ENCODE measurements at places on chromosomes 11 and 22. TPM values are rescaled to one million over a fixed set of nuclear protein-coding genes. Genes with fewer than 3 reads are reported as not detected.

CNGA4 gene
- not detected for total RNA-seq

IRAG1 gene
- 1.6 TPM for total RNA-seq

NPAT gene
- 12.2 TPM for total RNA-seq

KDELR3 gene
- 5.6 TPM for total RNA-seq

CD59 gene
- 194 TPM for total RNA-seq

MS4A12 gene
- total RNA-seq: not detected

SHANK3 gene
- 15.5 TPM for total RNA-seq

SLC22A9 gene
- 0.66 TPM for total RNA-seq

GNG3 gene
- not detected for total RNA-seq

THY1 gene
- 6.9 TPM for total RNA-seq

MN1 gene
- 1.0 TPM for total RNA-seq

- no peak for DNase-seq
Observed at GRCh38 chr22:25546751-25547150, 17.7 kb upstream of the GRK3 start.

- no peak for DNase-seq
Observed at GRCh38 chr22:39469326-39469680, 12.5 kb downstream of the MGAT3 start.

DNA sequence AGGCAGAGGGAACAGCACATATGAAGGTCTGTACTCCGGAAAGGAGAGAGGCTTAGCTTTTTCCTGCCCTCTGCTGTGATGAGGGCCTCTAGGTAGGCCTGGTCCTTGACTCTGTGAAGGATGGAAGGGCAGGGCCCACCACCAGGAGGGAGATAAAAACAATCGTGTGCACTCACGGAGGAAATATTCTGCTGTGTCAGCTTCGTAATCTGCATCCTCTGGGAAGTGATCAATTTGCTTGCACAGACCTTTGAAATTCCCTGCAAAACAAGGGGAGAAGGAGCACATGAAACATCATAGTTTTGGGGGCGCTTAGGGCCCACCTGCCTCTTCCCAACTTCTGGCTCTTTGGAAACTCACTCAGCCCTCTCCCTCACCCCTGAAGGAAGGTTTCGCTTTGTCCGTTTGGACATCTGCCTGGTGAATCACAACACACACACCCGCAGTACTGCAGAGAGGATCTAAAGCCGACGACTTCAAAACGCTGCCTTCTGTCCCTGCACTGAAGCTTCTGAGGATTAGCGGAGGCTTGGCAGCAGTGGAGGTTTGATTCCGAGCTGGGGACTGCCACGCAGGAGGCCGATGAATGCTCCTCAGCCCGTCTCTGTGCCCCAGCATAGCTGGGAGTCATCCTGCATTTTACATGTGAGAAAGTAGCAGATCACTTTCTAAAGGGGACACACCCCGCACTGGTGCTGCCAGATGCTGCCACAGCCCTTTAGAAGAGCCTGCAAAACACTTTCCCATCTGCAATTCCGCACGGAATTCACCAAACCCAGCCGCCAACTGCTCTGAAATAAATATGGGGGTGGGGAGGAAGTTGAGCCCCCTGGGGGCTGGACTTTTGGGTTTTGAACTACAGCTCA, 58.6 kb upstream of the EIF3D start:
- DNase-seq: no peak

DNA sequence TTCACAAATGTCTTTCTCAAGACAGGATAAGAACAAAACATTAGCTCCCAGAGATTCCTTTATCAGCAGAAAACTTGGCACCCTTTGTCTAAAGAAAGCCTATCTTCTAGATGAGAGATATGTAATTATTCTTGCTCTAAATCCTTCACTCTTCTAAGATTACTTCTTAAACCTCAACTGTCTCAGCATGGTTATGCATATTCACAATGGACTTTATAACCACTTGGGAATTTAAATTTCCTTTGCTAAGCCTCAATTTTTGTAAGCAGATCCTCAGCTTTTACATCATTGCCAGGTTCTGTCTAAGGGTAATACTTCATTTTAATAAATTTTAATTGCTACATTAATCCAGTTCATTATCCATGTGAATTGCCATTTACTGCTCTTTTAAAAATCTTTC, 433.6 kb upstream of the DDI1 start:
- DNase-seq: no peak

- DNase-seq: no peak
Observed at GRCh38 chr22:31881200-31881599, 63.1 kb upstream of the YWHAH start.

DNA sequence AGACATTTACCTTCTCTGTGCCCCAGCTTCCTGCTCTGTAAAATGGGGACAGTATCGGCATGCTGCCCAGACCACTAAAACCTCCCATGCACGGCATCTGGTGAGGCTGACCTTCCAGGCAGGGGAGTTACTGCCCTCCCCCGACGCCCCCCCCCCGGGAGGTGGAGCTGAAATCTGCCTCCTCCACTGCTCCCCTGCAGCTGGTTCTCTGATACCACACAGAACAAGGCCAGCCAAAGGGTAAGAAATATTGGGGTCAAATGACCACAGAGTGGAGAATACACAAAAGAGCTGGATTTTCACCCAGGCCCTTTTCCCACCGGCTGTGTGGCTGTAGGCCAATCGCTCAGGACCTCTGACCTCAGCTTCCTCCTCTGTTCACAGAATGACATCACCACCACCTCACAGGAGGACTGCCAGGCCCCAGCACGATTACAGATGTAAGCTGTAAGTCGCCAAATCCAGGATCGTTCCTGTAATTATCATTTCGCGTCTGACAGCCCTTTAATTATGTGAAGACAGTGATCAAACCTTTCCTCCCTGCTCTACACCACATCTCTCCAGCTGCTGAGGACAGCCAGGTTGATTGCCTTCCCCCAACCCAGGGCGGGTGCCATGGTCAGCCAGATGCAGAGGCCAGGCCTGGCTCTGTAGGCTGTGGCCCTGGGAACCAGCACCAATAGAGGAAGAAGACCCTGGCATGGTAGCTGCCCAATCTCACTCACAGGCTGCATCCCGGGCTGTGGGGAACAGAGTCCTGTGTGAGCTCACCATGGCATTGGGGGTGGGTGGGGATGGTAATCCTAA, 35.7 kb upstream of the KLHL35 start:
- peak; percentile 34 for DNase-seq

DNA sequence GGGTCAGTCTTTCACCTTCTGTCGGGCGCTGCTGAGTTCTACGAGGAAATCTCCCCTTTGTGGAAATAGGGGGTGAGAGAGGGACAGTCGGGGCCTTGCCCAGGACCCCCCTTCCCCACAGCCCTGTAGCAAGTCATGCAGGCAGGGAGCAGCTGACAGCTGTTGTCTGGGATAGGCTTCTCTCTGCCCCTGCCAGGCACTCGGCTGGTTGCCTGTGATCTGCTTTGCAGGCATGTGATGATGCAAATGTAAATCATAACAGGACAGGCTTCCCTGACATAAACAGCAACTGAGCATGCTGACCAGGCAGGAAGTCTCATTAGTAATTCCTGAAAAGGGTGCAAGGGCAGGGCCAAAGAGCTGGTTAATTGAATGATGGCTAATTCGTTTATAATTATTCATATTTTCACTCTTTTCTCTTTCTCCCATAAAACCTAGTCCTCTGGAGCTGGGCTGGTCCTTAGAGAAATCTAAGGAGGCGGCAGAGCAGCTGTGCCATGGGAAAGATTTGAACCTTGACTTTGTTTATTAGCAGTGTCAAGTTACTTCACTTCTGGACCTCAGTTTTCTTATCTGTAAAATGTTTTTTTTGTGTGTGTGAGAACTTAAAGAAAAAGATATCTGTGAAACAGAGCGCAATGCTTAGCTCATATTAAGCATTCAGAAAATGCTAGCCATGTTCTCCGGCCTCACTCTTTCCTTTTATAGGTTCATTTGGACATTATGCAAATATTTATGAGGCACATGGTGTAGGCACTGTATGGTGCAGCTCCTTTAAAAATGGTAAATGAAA, 129.7 kb downstream of the LDLRAD3 start:
- DNase-seq: no peak

DNA sequence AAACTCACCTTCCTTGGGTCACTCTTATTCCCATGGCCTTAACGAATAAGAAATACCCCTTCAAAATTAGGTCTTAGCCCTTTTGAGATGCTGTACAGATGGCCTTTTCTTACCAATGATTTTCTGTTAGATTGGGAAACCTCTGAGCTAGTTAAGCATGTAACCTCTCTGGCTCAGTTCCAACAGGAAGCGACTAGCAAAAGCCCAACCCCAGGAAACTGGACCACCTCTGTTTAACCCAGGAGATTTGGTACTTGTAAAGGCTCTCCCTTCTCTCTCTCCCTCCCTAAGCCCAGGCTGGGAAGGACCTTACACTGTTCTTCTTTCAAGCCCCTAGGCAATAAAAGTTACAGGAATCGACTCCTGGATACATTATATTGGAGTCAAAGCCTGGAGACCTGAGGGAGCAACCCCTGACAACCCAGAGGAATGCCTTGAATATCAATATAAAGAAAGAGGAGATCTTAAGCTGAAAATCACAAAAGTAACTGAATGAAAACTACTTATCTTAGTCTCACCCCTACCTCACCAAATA, 11.7 kb downstream of the APIP start:
- DNase-seq: peak; percentile 54

- DNase-seq: no peak
Observed at GRCh38 chr22:30752771-30753170, 58.1 kb downstream of the OSBP2 start.

DNA sequence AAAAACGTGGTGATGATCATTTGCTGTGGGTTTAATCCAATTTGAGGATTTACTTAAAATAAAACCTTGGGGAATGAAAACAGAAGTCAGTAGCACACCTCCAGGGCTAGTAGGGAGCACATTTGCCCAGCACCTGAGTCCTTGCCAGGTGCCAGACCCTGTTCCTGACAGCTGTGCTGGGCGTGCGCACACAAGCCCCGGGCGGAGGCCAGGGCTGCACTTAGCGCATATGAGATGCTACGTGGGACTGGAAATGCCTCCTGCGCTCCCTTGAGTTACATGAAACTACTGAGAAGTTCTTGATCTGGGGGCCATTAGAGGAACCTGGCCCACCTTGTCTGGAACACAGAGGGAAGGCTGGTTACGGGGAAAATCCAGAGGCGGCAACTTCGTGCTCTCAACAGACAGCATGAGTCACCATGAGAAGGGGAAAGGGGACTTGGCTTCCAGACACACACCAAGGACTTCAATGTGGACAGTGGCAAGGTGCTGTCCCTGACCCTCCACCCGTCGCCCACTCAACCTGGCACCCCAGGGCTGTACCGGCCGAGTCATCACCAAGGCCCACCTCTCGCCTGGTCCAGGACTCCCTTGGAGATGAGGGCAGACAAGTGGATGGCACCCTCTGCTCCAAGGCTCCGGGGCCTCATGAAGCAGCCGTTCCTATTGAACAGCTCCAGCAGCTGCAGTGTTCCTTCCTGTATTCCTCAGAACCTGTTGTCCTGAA, 1468.6 kb downstream of the BRD1 start:
- no peak for DNase-seq

DNA sequence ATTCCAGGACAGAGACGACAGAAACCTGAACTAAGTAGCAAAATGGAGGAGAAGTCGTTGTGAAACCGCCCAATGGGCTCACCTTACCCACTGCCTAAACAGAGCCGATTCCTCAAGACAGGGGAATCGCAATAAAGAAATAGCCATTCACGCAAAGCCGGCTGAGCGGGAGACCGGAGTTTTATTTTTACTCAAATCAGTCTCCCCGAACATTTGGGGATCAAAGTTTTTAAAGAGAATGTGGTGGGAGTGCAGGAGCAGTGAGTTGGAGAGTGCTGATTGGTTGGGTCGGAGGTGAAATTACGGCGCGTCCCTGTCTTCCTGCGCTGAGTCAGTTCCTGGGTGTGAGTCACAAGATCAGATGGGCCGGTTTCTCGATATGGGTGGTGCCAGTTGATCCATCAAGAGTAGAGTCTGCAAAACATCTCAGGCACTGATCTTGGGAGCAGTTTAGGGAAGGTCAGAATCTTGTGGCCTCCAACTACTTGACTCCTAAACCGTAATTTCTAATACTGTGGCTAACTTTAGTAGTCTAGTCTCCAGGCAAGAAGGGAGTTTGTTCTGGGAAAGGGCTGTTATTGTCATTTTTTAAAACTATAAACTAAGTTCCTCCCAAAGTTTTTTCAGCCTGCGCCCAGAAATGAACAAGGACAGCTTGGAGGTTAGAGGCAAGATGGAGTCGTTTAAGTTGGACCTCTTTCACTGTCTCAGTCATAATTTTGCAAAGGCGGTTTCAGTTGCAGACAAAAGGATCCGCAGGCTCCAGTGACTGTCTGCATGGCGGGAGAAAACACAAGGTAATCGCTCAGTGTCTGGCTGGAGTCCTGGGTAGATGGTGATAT, 34.1 kb downstream of the OR4D9 start:
- no peak for DNase-seq

- no peak for DNase-seq
Observed at GRCh38 chr11:11072067-11072466, 214.2 kb upstream of the ZBED5 start.

- no peak for DNase-seq
Observed at GRCh38 chr11:42239188-42239587, 779.7 kb upstream of the LRRC4C start.

- peak; percentile 69 for DNase-seq
Observed at GRCh38 chr11:60700689-60701468, 1.5 kb downstream of the MS4A8 start.

- no peak for DNase-seq
Observed at GRCh38 chr11:31231601-31232000, 137.9 kb downstream of the DCDC1 start.

GRCh38 chr11:35083181-35083430, 55.9 kb upstream of the CD44 start:
- DNase-seq: no peak

DNA sequence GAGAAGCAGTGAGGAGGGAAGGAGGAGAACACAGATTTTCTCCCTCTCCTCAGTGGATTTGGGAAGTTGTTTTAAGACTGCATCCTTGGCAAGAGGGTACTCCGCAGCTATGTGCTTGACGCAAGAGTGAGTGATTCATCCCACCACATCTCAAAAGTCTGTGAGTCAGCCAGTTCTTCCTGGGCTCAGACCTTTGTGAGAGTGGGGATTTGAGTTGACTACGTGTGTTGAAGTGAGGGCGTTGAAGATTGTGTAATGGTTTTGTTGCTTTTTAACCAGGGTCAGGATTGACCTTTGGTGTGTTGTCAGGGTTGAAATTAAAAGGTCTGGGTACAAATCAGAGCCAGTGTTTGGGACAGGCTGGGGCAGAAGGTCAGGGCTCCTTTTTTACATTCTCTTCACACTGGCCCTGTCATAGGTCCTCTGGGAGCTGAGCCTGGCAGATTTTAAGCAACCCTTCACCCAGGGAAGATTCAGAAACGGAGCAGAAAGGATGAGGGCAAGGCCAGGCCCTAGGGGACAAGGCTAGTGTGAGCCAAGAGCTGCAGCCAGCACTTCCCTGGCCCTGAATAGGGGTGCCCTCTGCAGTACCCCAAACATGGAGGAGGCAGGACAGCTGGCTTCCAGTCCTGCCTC, 4.2 kb upstream of the C11orf86 start:
- DNase-seq: peak; percentile 75

GRCh38 chr11:20161230-20161918, 1.1 kb upstream of the DBX1 start:
- DNase-seq: no peak
